T-helper 1 cell (primary cell): ENCODE measurements at places on chromosomes 1 and 21.

- DNase-seq: no peak
Measured at GRCh38 chr1:46749921-46750404, 31.0 kb upstream of the EFCAB14 start.

GRCh38 chr1:234562334-234562733 lies 47.6 kb downstream of the IRF2BP2 start:
- no peak for DNase-seq

DNA sequence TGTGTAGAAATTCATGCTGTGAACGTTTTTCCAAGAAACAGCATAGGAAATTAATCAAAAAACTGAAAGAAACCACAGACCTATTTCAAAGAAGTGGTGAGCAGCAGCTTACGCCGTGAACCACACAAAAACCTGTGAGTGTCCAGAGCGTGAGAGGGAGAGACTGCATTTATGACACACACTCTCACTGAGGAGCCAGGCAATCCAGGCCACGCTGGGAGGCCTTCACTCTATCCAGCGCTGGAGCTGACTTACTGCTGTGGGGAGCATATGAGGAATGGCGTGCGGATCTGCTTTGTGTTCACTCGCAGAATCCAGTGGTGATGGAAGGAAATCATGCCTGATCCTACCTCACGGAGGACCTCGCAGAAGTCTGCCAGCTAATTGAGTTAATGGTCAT lies 12.7 kb downstream of the ADAMTS1 start:
- DNase-seq: no peak

- no peak for DNase-seq
Measured at GRCh38 chr21:36479415-36480402, at the start of gene CLDN14. Gene CLDN14 (minus strand): TSS chr21:36480122. CDS start chr21:36461695, 18,427 bp downstream.

GRCh38 chr21:38718481-38718880 lies 87.2 kb upstream of the ETS2 start:
- no peak for DNase-seq

- no peak for DNase-seq
Measured at GRCh38 chr1:196063294-196063693, 544.9 kb downstream of the KCNT2 start.

DNA sequence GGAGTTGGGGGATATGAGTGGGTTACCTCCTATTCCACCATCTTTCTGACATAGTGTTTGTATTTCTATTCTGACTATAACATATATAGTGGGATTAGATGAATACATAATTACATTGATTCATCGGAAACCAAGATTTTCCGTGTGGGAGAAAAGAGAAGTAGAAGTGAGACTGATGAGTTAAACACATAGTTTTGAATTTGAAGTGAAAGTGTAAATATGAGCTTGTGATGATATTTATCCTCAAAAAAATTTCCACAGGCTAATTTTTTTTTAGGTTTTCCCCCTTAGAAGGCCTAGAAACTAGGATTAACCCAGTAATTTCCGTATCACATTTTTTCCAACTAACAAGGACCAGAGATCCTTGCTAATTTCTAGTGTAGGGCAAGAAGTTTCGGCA lies 6.9 kb downstream of the CD1B start:
- DNase-seq: no peak

GRCh38 chr1:58794585-58794984 lies 10.7 kb upstream of the JUN start:
- no peak for DNase-seq

DNA sequence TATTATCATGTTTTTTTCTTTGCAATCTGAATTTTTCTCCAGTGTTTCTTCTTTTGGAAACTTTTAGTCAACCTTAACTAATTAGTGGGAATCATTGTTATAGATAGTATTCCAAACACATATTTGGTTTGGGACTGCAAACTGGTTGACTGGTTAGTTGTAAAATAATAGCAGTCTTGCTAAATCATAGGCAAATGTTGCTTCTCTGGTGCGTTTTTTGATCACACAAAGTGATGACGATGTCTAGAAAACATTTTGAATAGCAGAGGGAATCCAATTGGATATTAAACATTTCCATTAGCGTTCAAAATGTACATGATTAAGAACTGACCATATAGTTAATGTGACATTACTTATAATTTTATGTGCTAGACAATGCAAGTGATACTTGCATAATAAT lies 4.5 kb downstream of the DNAJB4 start:
- no peak for DNase-seq

- no peak for DNase-seq
Measured at GRCh38 chr1:84347271-84347931, 45.9 kb downstream of the SAMD13 start.

DNA sequence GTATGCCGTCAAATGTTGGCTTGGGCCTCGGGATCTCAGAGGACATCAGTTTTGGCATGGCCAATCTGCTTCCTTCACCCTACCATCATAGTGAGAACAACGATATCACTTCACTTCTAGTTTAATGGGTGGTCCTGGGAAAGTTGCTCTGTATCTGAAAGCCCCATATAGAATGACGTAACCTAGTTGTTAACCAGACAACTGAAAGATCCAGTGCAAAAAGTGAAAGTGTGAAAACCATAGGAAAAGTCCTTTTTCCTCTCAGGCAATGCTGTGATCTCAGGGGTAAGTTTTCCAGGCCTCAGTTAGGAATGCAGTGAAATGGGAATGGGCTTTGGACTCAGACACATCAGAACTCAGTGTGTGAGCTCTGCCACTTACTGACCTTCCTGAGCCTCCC lies 18.6 kb upstream of the ATP1B1 start:
- no peak for DNase-seq

- no peak for DNase-seq
Measured at GRCh38 chr1:233540816-233541215, 73.1 kb upstream of the KCNK1 start.

GRCh38 chr1:198444792-198445191 lies 95.7 kb downstream of the ATP6V1G3 start:
- DNase-seq: no peak

- DNase-seq: no peak
Measured at GRCh38 chr1:39293375-39294070, 89.0 kb downstream of the MACF1 start.

DNA sequence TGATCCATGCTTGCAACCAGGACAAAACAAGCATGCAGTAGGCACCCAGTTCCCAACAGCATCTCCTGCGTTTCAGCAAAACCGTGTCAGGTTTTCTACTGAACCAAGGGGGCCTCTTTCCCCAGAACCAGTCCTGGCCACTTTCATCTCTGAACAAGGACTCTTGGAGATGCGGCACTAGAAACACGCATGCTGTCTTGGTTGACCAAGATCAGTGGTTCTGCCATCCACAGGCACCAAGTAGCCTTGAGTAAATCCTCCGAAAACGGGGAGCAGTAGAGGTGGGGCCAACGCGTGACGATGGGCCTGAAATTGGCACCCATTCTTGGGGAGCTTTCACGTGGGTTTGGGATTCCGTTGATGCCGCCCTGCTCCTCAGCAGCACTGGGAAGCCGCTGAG lies 62.5 kb upstream of the AJAP1 start:
- no peak for DNase-seq

DNA sequence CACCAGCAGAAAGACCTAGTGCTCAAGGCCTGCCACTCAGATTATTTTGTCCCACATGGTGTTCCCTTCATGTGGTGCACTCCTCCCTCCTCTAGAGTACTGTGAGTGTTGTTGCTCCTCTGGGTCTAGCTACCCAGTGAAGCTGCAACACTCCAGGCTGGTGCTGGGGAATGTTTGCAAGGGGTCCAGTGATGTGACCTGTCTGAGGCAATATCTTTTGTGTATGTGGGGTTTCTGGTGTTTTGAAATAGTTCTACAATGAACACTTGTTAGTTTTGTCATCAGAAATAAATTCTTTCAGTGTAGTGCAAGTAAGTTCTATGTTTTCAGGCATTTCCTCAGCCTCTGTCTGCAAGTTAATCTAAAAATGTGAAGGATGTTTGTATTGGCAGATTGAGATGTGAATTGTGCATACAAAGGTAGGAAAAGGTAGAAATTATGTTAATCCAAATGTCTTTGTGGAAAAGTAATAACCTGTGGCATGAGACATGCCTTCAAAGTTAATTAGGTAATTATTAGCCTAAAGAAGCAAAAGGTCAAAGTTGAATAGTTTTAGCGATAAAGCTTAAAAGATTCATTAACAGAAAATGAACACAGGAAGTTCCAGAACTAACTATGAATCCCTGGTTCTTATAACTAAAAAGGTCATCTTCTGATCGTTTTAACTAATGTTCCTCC lies 616.8 kb downstream of the LTN1 start:
- no peak for DNase-seq

- no peak for DNase-seq
Measured at GRCh38 chr1:33306653-33307493, 14.0 kb downstream of the A3GALT2 start.

- DNase-seq: no peak
Measured at GRCh38 chr1:56389813-56390212, 189.6 kb downstream of the PLPP3 start.

DNA sequence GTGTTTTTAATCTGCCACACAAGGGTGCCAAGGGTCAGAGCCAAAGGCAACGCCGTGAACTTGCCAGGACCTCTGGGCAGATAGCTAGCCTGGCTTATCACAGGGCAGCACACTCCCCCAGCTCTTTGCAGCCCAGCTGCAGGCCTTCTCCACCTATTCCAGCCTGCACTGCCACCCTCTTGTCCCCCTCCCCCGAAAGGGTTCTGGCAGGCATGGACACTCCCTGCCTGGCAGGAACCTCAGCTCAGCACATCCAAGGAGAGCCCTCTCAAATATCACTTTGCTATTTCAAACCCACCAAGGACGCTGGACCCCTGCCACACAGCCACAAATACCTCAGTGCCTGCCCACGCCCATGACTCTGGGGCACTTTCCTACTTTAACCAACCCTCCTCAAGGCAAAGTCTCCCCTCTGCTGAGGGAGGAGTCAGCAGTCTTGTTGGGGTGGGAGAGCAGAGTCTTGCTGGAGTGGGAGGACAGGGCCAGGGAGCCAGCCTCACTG lies 9.1 kb downstream of the SSBP3 start:
- no peak for DNase-seq
